AG04449 (cell line): ENCODE measurements at places on chromosomes 2 and 18.

DNA sequence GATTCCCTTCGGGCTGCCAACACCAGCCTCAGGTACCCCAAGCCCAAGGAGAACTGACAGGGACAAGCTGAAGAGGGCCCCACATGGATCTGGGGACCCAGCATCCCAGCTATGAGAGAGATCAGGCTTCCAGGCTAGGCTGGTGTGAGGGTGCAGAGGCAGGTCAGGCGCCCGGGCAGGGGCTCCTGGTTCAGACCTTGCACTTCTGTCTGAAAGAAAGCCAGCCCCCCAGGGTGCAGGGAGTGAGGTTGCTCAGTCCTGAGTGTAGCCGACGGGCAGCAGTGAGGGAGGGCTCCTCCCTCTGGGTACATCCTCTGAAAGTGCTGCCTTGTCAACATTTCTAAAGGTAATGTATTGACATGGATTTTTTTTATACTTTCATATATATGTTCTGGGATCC, 33.1 kb downstream of the KCNF1 start:
- no peak for DNase-seq

- DNase-seq = no peak
These were observed 25.1 kb upstream of the CAB39 start for GRCh38 chr2:230687498-230687897.

DNA sequence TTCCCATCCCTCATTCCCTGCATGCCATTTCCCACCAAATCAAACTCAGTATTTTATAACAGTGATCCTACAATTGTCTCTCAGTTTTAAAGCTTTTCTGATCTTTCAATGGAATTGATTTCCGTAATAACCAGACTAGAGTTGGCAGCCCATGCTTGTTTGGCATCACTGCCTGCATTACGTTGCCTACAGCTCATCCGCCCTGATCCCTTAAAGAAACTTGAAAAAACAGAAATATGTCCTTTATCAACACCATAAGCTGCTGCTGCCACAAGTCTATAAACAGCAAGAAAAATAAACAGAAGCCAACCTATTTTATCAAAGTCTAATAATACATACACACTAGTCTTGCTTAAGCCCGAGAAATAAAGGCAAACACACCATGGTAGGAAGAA, 331.0 kb downstream of the METTL4 start:
- no peak for DNase-seq

DNA sequence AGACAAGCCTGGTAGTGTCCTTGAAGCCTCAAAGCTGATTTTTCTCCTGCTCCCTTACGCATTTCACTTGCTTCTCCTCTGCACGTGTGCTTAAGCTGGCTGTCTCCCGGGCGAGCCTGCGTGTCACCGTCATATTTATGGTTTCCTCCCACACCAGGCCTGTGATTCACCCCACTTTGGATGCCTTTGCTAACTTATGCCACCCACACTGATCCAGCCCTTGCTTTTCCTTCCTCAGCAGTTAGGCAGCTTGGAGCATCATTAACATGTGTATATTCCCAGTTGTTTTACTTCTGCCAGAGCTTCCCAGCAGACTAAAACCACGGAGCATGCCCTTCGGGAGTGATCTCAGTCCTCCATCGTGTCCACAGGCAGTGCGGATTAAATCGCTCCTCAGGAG, 2.2 kb downstream of the ST3GAL5 start:
- DNase-seq = peak; percentile 92

GRCh38 chr2:132559921-132560320, 110.1 kb downstream of the LYPD1 start:
- DNase-seq = no peak

DNA sequence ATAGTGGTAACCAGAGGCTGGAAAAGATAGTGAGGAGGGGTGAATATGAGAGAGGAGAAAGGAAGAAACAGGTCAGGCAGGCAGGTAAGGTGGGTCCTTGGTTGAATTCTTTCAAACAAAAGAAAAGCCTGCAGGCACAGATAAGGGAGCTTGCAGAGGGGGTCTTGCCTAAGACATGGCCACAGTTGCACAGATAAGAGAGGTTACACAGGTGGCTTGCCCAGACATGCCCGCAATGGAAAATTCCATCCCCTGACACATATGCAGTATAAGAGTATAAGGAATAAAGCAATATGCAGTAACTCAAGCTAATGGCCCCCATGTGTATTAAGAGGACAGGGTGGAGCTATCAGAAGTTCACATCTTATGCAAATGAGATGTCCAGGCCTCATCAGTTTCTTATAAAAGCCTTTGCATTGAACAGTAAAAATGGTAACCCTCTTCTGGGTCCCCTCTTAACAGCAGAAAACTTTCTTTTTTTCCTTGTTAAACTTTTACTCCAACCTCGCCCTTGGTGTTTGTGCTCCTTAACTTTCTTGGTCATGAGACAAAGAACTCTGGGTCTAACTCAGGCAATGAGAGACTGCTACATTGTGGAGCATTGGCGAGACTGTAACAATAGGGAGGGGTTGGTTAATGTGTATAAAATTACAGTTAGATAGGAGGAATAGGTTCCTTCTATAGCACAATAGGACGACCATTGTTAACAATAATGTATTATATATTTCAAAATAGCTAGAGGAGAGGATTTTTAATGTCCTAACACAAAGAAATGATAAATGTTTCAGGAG, 764.6 kb downstream of the TSN start:
- no peak for DNase-seq

GRCh38 chr2:173606619-173607248, 252.1 kb downstream of the CDCA7 start:
- DNase-seq = no peak

DNA sequence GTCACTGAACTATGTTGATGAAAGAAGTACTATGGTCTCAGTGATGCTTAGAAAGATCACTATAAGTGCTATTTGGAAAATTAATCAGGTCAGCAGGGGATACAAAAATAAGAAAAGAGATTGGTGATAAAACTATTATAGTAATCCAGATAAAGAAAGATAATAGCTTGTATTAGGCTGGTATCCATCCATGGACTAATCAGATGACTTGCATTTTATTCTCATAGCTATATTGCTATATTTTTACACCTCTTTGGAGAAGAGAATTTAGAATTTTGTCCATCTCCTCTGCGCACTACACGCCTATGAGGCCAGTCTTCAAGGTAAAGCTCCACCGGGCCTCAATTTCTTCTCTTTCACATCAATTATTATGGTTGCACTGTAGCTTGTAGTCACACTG, 635.1 kb upstream of the DDX18 start:
- no peak for DNase-seq

DNA sequence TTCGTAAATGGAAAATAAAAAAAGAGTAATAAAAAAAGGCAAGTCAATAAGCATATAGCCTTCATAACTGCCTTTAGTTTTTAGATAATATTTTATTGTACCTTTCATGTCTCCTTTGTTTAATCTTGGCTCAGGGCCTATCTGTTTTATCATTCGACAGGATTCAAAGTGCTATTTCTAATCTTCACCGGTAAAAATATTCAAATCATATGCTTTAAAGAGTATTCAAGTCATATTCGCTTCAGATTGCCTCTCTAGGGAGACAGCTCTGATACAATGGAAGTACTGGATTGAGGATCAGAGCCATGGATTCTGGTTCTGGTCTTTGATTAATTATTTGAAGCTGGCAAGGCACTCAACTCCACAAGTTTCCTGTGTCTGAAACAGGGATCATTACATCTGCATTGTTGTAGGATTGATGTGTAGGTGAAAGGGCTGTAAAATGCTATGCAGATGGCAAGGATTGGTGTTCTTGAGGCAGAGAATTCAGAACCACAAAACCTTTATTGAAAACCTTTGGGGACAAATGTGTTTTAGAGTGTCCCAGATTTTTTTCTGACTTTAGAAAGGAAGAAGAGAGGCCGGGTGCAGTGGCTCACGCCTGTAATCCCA, 84.3 kb upstream of the RAPH1 start:
- no peak for DNase-seq

GRCh38 chr2:227862227-227862740, 9.1 kb upstream of the DAW1 start:
- no peak for DNase-seq

- no peak for DNase-seq
These were observed 10.8 kb upstream of the TAF4B start for GRCh38 chr18:26215247-26215970.

- DNase-seq = no peak
These were observed 302.2 kb upstream of the STON1 start for GRCh38 chr2:48227617-48228344.

- no peak for DNase-seq
These were observed 148.0 kb upstream of the ALPP start for GRCh38 chr2:232230560-232230959.

DNA sequence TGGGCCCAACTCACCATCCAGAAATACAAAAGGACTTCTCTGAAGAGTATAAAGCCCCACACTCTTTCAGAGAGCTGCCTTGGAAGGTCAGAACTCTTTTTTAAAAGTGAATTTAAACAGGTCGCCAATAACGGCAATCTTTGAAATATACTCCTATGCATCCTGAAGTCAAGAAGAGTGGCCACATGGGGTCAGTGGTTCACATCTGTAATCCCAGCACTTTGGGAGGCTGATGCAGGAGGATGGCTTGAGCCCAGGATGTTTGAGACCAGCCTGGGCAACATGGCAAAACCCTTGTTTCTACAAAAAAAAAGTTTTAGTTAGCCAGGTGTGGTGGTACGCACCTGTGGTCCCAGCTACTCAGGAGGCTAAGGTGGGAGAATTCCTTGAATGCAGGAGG, 68.1 kb upstream of the FZD7 start:
- DNase-seq = no peak

- DNase-seq = no peak
These were observed 100.5 kb downstream of the TACR1 start for GRCh38 chr2:75098856-75099255.

- DNase-seq = no peak
These were observed 10.8 kb upstream of the PRLH start for GRCh38 chr2:237555560-237555959.

DNA sequence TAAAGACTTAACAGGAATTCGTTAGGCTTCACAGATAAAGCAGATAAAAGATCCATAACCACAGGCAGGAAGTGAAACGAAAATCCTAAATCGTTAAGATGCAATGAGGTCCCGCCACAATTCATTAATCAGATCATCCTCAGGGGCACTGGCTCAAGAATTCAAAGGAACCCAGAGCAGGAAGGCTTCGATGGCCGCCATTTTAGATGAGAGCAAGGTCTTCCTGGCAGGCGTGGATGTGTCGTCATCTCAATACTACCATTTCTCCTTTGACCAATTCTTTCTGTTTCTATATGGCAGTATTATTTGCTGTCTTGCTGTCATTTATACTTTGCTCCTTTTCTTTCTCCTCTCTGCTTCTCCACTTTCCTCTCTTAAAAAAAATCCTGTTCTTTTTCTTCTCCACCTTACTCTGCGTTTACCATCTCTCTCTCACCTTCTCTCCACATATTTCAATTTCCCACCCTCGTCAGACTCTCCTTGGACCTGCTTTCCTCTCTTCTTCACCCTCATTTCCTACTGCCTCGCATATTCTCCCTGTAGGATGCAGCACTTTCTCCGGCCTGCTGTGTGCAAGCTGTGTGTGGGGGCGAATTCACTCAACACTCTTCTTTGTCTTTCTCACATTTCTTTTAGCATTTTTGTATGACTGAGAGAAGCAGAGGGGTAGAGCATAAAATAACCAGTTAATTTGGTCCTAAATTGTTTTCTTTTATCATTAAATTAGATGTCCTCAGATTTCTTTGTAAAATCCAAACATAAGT, 35.1 kb upstream of the LHCGR start:
- no peak for DNase-seq

GRCh38 chr2:197821550-197822289, 17.3 kb downstream of the PLCL1 start:
- no peak for DNase-seq

DNA sequence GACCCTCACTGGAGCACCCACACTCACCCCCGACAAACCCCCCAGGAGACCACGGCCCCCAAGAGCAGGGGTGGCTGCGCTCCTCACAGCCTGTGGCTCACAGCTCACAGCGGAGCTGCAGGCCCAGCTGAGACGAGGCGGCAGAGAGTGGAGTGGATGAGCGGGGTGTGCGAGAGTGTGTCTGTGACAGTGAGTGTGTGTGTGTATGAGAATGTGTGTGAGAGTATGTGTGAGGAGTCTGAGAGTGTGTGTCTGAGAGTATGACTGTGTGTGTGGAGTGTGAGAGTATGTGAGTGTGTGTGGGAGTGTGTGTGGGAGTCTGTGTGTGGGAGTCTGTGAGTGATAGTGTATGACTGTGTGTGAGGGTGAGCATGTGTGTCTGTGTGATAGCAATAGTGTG, 55.3 kb upstream of the ID2 start:
- no peak for DNase-seq

DNA sequence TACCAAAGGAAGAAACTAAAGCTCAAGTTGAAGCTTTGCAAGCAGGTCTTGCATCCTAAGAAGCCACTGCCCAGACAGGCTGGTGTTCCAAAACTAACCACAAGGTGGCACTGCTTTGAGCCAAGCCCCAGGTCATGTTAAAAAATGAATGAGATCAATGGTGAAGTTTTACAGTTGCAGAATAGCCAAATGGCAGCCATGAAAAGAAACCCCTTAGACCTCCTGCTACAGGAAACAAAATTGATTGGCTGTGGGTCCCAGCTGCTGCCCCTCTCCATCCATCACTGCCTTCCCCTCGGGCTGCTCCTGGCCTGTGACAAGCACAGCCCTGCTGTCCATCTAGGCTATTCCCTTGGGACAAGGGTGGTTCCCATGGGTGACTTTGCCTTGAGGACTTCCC, 20.7 kb upstream of the MREG start:
- no peak for DNase-seq

DNA sequence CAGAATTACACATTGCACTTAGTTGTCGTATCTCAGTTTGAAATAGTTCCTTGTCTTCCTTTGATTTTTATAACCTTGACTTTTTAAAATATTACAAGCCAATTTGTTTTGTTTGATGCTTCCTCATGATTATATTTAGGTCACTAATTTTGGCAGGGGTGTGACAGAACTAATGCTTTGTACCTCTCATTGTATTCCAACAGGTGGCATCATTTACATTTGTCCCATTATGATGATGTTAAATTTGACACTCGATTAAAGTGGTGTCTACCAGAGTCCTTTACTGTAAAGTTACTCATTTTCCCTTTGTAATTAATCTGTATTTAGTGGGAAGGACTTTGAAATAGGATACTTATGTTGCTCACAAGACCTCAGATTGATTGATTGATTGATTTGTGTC, 21.5 kb upstream of the MFSD2B start:
- no peak for DNase-seq

DNA sequence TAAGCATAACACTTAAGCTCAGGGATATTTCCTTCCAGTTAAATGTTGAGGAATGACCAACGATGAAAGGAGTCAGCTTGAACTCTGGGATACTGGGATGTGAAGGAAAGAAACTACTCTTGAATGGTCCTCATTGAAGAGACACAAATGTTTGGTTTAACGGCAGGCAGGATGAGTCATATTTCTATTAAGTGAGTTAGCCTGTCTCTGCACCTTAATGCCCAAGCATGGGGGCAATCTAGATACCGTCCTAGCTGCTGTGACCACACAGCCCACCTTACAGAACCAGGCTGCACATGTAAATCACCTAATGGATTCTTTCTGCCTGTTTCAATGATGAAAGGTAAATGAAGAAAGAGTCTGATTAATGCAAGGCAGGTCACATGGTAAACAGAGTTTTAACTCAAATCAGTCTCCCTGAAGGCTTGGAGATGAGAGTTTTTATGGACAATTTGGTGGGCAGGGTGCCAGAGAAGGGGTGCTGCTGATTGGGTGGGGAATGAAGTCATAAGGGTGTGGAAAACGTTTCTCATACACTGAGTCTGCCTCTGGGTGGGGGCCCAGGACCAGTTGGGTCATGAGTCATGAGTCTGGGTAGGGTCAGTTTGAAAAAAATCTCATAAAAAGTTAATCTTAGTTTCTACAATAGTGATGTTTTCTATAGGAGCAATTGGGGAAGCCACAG, 144.6 kb upstream of the MMADHC start:
- no peak for DNase-seq
